ENCODE measurements at places on chromosomes 6 and 20.

DNA sequence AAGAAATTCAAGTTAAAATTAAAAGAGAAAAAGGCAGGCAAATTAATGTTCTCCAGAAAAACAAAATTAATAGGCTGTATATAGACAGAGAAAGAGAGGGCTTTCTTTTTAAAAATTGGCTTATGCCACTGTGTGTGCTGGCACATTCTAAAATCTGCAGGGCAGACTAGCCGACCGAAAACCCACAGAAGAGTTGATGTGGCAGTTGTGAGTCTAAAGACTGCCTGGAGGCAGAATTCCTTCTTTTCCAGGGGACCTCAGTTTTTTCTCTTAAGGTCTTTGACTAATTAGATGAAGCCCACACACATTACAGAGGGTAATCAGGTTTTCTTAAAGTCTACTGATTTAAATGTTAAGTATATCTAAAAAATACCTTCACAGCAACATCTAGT, 85.7 kb downstream of the GJA1 start:
- DNase-seq: no peak

DNA sequence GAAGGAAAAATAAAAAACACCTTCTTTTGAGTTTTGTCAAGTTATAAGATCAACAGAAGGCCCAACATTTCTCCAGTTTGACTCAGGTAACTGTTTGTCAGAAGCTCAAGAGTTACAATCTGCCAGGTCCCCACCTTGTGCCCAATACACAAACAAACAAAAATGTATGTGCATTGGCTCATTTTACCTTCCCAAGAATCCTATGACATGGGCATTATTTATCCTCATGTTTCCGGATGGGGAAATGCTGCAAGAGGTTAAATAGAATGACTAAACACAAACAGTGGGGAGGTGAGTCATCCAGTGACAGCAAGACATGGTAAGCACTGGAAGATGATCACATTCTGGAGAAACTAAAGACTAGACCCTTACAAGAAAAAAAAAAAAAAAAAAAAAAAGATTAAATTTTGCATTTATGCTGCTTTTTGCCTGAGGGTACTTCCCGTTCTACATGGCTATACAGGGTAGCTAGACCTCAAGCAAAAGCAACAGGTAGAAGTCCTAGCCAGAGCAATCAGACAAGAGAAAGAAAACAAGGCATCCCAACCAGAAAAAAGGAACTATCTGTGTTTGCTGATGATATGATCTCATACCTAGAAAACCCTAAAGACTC, 23.6 kb upstream of the ANKRD60 start:
- no peak for DNase-seq

DNA sequence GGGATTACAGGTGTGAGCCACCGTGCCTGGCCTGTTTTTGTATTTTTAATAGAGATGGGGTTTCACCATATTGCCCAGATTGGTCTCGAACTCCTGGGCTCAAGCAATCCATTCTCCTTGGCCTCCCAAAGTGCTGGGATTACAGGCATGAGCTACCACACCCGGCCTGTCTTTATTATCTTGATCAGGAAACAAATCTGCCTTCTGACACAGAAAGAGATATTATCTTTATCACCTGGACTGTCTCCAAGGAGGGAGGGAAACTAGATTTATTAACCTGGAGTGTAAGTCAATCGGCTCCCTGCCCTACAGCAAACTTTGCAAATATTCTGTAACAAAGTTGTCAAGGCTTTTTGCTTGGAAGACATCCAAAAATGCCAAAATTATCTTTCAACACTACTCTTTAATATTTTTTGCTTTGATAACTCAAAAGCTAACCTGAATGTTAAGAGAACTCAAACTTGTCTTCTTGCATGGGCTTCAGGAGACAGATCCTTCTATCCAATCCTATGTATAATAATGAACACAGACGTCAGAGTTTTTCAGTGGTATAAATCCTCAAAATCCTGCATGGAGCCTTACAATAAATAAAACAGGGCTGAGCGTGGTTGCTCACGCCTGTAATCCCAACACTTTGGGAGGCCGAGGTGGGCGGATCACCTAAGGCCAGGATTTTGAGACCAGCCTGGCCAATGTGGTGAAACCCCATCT, 85.0 kb upstream of the LOC128125822 start:
- no peak for DNase-seq

GRCh38 chr6:99606656-99607415, at the start of gene PRDM13:
TSS of gene PRDM13 (plus strand) at chr6:99606833. CDS start at chr6:99607035, 202 bp downstream.
- DNase-seq: no peak

- DNase-seq: no peak
Observed at GRCh38 chr20:54227241-54227640, 19.4 kb downstream of the PFDN4 start.

- peak; percentile 17 for DNase-seq
Observed at GRCh38 chr20:36368869-36369268, 62.7 kb downstream of the DLGAP4 start.

DNA sequence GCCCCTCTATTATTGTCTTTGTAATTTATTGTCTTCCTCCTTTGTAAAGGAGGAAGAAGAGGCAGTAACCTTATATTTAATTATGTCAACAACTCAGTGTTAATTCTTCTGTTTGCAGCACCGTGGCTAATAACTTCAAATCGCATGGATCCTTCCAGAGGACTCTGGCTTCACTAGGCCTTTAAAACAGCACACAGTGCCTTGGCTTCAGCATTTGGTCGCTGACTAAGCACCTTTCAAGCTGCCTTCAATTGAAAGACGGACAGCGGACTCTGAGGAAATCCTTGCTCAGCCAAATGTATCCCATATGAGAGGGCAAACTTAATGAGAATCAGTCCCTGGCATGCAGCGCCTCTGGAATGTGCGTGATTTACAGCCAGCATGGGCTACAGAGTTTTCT, 64.2 kb downstream of the SGK1 start:
- peak; percentile 49 for DNase-seq

- DNase-seq: no peak
Observed at GRCh38 chr6:146189131-146189530, 160.3 kb downstream of the GRM1 start.

- DNase-seq: no peak
Observed at GRCh38 chr6:72212686-72213085, 326.3 kb downstream of the RIMS1 start.

DNA sequence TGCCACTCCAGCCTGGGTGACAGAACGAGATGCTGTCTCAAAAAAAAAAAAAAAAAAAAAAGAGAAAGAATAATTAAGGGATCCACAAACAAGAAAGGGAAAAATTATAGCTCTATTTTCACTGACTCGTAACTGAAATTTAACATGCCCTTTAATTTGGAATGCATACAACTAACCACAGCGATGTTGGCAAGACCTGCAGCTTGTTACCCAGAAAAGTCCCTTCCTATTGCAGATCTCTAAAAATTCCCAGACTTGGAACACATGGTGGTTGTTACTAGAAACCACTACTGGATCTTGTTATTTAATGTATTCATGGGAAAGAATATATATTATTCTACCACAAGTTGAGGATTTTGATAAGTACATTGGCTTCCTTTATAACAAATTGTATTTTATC, 27.8 kb upstream of the SMIM28 start:
- DNase-seq: no peak

- DNase-seq: no peak
Observed at GRCh38 chr6:130893277-130893676, 66.1 kb downstream of the SMLR1 start.

DNA sequence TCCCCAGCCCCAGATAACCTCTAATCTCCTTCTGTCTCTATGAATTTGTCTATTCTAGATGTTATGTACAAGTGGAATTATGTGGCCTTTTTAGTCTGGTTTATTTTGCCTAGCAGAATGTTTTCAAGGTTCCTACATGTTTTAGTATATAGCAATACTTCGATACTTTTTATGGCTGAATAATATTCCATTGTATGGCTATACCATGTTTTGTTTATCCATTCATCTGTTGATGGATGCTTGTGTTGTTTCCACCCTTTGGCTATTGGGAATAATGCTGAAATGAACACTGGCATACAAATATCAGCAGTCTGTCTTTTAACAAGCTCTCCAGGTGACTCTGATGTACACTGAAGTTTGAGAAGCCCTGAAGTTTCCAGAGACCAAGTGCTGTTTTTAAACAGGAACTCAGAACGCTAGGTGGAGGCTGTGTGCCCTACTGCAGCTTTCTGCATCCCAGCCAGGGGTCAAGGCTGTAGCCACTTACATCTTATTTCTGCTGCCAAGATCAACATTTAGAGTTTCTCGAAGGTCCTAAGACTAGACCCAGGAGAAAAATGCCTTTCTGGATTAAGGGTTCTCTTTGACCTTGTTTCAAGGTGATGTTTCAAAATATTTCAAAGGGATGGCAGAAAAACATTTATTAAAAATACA, 123.0 kb downstream of the SOBP start:
- DNase-seq: no peak

GRCh38 chr6:69816026-69816425, 19.2 kb upstream of the LMBRD1 start:
- DNase-seq: no peak

GRCh38 chr6:89984926-89985750, 90.9 kb downstream of the GJA10 start:
- peak; percentile 70 for DNase-seq

DNA sequence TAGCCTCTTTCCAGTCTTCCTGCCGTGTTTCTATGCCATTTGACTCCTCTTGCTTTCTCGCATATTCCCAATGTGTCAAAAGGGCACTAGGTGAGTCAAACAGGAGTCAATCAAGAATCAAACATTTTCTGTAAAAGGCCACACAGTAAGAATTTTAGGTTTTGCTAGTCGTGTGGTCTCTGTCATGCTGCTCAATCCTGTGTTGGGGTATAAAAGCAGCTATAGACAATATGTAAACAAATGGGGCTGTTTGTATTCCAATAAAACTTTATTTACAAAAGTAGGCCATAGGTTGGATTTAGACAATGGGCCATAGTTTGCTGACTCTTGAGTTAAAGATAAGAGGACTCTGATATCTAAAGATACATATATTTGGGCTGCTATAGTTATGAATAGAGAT, 235.4 kb upstream of the BTBD3 start:
- DNase-seq: no peak

DNA sequence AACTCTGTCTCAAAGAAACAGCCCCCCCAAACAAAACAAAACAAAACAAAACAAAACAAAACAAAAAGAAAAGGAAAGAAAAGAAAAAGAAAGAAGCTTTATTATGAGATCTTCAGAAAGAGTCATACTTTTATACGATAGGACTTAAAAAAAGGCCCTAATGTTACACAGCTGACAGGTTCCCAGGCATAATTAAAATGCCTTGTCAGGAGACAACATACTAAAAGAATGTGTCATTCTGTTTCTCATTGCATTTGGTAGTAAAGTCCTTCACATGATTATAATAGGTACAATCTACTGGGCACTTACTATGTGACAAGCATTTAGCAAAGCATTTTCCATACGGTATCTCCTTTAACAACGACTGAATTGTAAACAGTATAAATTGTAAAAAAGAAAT, 36.4 kb upstream of the RPN2 start:
- no peak for DNase-seq

- DNase-seq: no peak
Observed at GRCh38 chr6:149855040-149855654, 9.0 kb downstream of the LRP11 start.

- DNase-seq: no peak
Observed at GRCh38 chr20:18543932-18544331, 23.3 kb upstream of the SMIM26 start.

DNA sequence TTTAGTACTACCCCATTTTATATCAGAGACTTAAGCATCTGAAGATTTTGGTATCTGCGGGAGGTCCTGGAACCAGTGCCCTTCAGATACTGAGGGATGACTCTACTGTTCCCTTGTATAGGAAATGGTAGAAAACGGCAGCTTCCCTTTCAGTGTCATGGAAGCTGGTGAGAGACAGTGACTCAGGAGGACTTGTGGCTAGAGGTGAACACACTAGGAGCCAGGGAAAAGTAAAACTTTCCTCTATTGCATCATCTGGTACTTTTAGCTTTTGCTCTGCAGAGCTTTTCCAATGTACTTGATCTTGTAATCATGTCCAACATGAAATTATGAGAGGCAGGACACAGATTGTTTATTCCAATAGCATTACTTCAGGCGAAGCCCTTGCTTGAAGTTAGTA, 45.0 kb downstream of the RNF144B start:
- no peak for DNase-seq

DNA sequence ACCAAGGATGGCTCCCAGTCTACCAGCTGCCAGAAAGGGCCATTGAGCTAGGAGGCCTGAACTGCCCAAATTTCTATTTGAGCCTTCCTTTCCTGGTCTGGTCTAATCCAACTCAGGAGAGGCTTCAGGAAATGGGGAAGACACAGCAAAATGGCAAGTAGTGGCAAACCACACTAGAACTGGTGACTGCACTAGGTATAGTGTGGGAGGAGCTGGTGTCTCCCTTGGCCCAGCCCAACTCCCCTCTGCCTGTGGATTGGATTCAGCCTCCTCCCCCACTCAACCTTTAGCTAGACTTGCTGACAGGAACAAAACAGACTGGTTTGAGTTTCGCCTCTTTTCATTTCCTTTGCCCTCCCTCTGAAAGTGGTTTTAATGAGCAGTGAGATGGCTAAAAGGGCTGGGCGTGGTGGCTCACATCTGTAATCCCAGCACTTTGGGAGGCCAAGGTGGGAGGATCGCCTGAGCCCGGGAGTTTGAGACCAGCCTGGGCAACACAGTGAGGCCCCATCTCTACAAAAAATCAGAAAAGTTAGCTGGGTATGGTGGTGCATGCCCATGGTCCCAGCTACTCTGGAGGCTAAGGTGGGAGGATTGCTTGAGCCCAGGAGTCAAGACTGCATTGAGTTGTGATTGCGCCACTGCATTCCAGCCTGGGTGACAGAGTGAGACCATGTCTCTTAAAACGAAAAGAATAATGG, 17.5 kb downstream of the MRPS18A start:
- DNase-seq: no peak

DNA sequence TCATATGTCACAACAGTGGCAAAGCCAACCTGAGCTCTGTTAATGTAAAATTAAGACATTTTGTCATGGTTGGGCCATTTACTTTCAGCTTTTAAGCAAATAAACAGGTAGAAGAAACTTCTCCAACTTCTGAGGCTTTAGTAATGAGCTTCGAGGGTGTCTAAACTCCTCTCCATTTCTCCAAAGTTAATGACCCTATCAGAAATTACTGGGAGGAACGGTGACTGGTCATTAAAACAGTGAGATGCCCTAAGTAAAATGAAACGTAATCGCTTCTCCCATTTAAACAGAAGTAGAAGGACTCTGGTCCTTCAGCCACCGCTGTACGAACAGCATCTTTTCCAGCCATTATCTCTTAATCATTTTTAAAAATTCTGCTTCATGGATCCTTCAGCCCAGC, 986.9 kb upstream of the MANEA start:
- DNase-seq: no peak

DNA sequence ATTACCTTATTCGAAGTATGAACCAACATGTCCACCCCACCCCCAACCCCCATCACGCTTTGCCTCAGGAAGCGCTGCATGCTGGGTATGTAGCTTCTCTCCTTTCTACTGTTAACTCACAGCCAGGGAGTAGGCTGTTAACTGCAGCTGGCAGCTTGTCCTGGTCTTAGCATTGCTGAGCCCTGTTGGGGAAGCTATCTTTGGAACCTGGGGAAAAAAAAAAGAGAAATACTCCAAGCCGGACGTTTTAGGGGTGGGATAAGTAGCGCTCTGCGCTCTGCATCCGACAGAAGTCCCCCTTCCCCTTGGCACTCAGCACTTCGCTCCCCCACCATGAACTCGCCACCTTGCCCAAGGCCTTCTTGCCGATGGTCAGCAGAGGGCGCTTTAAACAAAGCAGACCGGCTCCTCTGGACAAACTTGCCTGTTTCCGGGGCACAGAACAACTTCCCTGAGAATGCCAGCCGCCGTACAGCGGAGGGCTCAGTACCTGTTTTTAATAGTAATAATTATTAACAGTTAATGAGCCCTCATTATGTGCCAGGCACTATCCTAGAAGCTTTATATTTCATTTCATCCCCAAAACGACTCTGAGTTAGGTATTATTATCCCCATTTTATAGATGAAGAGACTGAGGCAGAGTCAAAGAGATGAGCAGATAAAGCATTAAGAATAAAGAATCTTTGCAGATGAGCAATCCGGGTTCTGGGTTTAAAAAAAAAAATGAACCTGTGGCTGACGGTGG, 35.2 kb upstream of the MDFI start:
- peak; percentile 69 for DNase-seq
